ENCODE measurements at places on chromosomes 3 and 15.

- no peak for DNase-seq
Measured at GRCh38 chr15:40344631-40345120, 3.9 kb upstream of the CCDC9B start.

GRCh38 chr3:131714585-131715220, 211.9 kb upstream of the MRPL3 start:
- no peak for DNase-seq

GRCh38 chr15:89051875-89052274, 36.4 kb upstream of the ABHD2 start:
- DNase-seq = no peak

- no peak for DNase-seq
Measured at GRCh38 chr3:40972350-40972749, 227.0 kb upstream of the CTNNB1 start.

- DNase-seq = peak; percentile 59
Measured at GRCh38 chr3:115713284-115713683, 90.0 kb downstream of the GAP43 start.

GRCh38 chr15:90402223-90402622, 14.2 kb downstream of the IQGAP1 start:
- DNase-seq = peak; percentile 81

- no peak for DNase-seq
Measured at GRCh38 chr3:191238321-191238817, 39.3 kb downstream of the OSTN start.

DNA sequence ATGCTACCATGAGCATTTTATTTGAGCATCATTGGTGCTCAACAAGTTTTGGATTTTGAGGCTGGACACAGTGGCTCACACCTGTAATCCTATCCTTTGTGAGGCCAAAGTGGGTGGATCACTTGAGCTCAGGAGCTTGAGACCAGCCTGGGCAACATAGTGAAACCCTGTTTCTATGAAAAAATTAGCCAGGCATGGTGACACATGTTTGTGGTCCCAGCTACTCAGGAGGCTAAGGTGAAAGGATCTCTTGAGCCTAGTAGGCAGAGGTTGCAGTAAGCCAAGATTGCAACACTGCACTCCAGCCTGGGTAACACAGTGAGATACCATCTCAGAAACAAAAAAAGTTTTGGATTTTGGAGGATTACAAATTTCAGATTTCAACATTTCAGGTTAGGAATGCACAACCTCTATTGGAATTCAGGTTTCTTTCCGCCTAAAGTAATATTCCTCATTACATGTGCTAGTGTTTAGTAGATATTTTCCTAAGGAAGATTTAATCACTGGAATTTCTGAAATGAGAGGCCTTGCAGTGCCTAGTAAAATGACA, 27.6 kb downstream of the CNOT10 start:
- DNase-seq = no peak

- no peak for DNase-seq
Measured at GRCh38 chr15:66777054-66777453, 75.0 kb downstream of the SMAD6 start.

- DNase-seq = peak; percentile 76
Measured at GRCh38 chr3:30426293-30426993, 180.0 kb upstream of the TGFBR2 start.

GRCh38 chr15:58418135-58418534, 13.7 kb upstream of the LIPC start:
- DNase-seq = no peak

DNA sequence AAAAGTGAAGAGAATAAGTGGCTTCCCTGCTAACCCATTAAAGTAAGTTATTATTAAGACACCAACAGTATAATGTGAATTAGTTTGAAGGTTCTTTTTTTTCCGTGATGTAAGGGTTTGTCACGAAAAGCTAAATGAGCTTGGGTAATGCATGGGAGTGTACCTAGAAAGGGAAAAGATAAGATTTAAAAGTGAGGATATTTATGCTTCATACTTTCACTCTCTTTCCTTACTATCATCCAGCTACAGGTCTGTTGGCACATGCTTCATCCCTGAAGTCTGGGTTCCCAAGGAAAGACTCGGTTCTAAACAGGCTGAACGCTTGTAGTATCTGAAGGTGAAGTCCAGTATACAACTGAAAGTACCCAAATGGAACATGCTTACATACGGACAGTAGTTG, 26.9 kb upstream of the RIOX2 start:
- no peak for DNase-seq

GRCh38 chr3:129745253-129745652, 138.8 kb upstream of the PLXND1 start:
- peak; percentile 37 for DNase-seq

GRCh38 chr15:70658641-70659040, 104.7 kb downstream of the UACA start:
- DNase-seq = no peak

- DNase-seq = no peak
Measured at GRCh38 chr15:63600001-63600615, 2.9 kb downstream of the FBXL22 start.

DNA sequence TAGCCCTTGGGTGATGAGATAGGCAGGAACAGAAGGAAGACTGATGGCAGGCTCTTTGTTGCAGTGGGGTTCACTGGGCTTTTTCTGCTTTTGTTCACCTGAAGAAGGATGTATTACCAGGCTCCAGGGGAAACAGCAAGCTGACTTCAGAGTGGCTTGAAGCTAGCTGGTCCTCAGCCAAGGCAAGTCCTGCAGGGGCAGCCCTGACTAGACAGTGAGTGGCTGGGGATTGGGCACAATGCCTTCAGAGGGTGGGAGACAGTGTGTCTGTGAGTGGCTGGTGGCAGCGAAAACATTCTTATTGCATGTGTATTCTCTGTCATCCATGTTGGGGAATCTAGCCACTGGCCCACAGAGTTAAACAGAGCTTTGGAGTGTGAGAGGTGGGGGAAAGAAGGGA, 2.3 kb upstream of the TEX264 start:
- no peak for DNase-seq

DNA sequence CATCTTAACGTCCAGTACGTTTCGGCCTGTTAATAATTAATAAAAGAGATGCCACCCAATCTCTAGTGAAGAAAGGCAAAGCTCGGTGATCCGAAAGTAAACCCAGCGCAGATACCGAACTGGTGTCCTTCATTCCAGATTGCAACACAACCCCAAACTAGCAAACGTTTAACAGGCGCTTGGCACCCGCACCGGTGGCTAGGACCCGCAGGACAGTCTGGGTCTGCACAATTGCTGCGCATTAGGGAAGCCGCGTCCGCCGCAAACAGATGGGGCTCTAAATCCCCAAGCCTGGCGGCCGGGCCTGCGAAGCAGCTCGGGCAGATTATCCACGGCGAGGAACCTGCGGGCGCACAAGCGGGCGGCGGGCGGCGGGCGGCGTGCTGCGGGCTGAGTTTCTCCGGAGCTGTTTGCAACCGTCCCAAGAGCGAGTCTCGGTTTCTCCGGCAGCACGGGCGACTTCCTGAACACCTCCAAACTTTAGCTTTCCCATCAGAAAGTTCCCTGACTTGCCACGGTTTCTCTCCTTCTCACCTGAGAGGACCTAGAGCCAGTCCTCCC, 112.1 kb upstream of the ICE2 start:
- DNase-seq = peak; percentile 56

DNA sequence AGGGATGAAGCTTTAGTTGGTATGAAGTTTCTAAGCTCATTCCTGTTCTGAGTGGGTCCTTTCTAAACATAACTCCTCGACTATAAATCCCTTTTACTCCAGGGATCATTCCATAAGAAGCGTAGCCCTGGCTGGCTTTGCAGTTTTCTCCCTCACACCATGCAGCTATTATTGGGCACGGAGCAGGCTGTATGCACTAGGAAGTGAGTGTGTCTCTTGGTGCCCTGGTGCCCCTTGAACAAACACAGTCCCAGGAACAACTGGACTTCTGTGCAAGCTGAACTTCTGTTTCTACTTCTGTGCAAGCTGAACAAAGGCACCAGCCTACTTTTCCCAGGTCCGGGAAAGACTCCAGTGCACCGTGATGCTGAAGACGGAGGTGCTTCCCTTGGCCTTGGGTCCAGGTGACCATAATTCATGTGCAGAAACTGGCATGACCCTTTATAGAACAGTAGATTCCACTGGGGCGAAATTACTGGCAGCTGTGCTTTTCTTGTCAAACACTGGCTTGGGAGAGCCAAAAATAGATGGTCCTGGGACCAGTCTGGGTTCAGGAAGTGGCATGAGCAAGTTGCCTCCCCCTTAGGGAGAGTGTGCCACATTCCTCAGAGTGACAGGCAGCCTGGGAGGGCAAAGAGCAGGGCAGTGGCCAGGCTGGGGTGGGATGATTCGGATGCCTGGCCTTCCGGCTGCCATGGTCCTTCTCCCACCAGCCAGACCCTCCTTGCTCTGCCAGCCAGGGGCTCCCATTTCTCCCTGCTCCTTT, 127.2 kb downstream of the SLCO3A1 start:
- no peak for DNase-seq

DNA sequence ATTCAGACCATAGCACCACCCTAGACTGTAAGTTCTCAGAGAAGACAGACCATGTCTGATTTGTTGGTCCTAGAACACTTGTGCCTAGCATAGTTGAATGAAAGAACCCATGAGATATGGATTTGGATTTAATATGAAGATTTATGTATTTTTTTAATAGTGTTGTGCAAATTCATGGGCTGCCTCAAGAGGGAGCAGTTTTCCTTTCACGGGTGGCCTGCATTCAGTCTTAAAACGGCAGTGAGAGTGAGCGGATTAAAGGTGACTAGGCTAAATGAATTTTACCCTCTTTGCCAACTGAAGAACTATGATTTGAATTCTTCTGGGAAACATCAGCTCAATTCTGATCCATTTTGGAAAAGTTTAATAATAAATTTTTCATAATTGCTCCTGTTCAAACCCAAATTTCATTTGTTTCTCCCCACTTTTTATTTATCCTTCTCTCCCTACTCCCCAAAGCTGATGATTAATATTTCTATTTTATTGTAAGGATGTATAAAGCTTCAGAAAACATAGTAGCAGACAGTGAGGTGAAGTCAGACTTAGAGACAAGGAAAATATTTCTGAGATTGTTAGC, 67.3 kb downstream of the MORC1 start:
- DNase-seq = no peak

- DNase-seq = no peak
Measured at GRCh38 chr15:74167891-74168331, 5.6 kb upstream of the ISLR start.

- DNase-seq = peak; percentile 21
Measured at GRCh38 chr3:54600441-54601204, 327.2 kb downstream of the LRTM1 start.

- DNase-seq = peak; percentile 91
Measured at GRCh38 chr3:52705688-52706686, at the start of the genes GLT8D1 and SPCS1. Gene GLT8D1, minus strand, starts transcription at chr3:52705791. Its CDS starts 5,331 bp downstream, at chr3:52700460. Gene SPCS1, plus strand, starts transcription at chr3:52706106. Its CDS starts 141 bp downstream, at chr3:52706247.

GRCh38 chr3:136772709-136773108, 20.5 kb upstream of the STAG1 start:
- no peak for DNase-seq

DNA sequence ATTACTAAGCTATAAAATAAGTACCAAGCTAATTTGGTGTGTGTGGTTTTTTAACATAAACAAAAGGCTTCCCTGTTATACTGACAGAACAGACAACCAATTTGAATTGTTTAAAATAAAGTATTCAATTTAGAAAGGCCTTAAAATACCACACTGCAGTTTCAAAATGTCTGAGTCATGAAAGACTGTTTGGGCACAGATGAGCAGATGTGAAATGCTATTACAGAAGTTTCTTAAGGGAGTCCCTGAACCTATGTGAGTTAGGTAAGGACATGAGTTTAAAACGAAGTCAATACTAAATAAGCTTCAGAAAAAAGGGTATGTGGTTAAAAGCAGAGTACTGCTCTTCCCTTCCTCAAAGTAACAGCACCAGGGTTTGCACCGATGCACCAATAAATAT, 69.7 kb upstream of the SETMAR start:
- no peak for DNase-seq

GRCh38 chr3:136960838-136961836, 3.4 kb downstream of the IL20RB start:
- DNase-seq = no peak

- DNase-seq = no peak
Measured at GRCh38 chr3:115626006-115626409, 2.7 kb downstream of the GAP43 start.

- peak; percentile 22 for DNase-seq
Measured at GRCh38 chr3:19945969-19946831, 697 bp upstream of the RAB5A start.

GRCh38 chr3:113261063-113261625, 49.8 kb downstream of the BOC start:
- peak; percentile 85 for DNase-seq

- no peak for DNase-seq
Measured at GRCh38 chr3:31277582-31277981, 255.1 kb upstream of the STT3B start.

GRCh38 chr3:177231242-177231641, 34.0 kb upstream of the TBL1XR1 start:
- no peak for DNase-seq

GRCh38 chr3:128352326-128352725, 114.4 kb downstream of the DNAJB8 start:
- no peak for DNase-seq

- no peak for DNase-seq
Measured at GRCh38 chr3:184620475-184621119, 59.0 kb downstream of the EPHB3 start.

DNA sequence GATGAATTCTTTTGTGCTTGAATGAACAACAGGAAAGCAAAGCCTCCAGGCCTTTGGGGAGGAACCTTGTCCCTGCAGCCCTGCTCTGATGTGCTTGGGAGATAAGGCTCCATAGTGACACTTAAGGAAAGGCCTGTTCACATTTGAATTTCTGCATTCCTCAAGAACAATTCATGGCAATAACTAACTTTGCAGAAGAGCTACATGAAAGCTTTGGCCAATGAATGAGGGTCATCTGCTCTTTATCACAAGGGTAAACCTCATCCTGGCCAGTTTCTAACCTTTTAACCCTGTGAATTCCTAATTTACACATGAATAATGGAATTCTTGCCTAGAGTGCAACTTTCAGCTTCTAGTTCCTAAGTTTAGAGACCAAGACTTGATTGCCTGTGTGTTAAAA, 5.6 kb downstream of the PRTG start:
- no peak for DNase-seq

DNA sequence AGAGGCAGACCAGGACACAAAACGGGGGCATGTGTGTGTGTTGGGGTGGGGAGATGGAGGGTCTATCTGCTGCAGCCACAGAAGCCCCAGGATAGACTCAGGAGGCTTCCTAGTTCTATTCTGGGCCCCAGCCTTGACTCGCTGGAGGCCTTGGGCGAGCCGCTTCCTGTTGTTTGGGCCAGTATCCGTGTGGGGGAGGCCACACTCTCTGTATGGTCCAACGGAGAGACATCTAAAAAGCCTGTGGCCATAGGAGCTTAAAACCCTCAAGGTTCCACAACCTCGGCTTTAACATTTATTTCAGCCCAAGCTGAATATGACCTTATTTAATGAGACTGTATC, 32.8 kb downstream of the POC1A start:
- DNase-seq = peak; percentile 48

- DNase-seq = no peak
Measured at GRCh38 chr15:86236356-86237110, 156.9 kb downstream of the AGBL1 start.

- no peak for DNase-seq
Measured at GRCh38 chr15:80615783-80616391, 79.2 kb upstream of the ABHD17C start.

GRCh38 chr3:33544126-33544525, 103.9 kb upstream of the UBP1 start:
- DNase-seq = no peak

- peak; percentile 59 for DNase-seq
Measured at GRCh38 chr3:196081002-196081833, 672 bp downstream of the TFRC start.
